ENCODE measurements at places on chromosomes 7 and 10. TPM values are rescaled to one million over a fixed set of nuclear protein-coding genes. Genes with fewer than 3 reads are reported as not detected.

The C10orf71 gene
- total RNA-seq = not detected

The NUDT13 gene
- total RNA-seq = 0.81 TPM

The MMP21 gene
- not detected for total RNA-seq

The CNPY4 gene
- total RNA-seq = 19.6 TPM

The MRC1 gene
- not detected for total RNA-seq

The GPR146 gene
- total RNA-seq = 2.2 TPM

The OPALIN gene
- not detected for total RNA-seq

The ADGRA1 gene
- total RNA-seq = not detected

The FAM180A gene
- not detected for total RNA-seq
